Stomach (tissue), 19 donors: ENCODE measurements at places on chromosomes 11 and 22. TPM values are rescaled to one million over a fixed set of nuclear protein-coding genes. Genes with fewer than 3 reads are reported as not detected.

KCNQ1OT1 gene
- total RNA-seq = 2.3 TPM

ART1 gene
- not detected for total RNA-seq

DNA sequence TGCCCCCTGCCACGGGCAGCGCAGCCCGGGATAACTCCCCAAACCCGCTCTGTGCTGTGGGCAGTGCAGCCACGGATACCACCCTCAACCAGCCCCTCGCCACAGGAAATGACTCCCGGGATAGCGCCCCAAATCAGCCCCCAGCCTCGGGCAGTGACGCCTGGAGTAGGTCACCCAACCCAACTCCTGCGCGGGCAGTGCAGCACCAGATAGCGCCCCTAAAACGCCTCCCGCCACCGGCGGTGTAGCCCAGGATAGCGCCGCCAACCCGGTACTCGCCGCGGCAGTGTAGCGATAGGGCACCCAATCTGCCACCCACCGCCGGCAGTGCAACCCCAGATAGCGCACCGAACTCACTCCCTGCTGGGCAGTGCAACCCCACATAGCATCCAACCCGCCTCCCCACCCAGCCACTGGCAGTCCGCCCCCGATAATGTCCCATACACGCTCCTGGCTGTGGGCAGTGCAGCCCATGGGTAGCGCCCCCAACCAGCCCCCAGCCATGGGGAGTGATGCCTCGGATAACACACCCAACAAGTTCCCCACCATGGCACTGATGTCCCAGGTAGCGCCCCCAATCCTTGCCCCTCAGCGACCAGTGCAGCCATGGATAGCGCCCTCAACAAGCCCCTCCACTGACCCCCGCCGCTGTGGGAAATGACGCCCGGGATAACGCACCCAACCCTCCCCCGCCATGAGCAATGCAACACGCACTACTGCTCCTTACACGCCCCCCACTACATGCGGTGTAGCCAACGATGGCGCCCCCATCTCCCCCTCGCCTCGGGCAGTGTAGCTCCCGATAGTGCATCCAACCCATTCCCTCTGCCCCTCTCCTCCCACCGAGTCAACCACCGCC lies 1.5 kb downstream of the RFPL2 start:
- peak; percentile 16 for DNase-seq

GRCh38 chr22:23533328-23533762 lies 46.7 kb downstream of the IGLL1 start:
- DNase-seq = no peak

- DNase-seq = no peak
These were observed 8.5 kb upstream of the NAALADL1 start for GRCh38 chr11:65066805-65067291.

GRCh38 chr22:48838376-48838775 lies 989.3 kb downstream of the BRD1 start:
- no peak for DNase-seq

DNA sequence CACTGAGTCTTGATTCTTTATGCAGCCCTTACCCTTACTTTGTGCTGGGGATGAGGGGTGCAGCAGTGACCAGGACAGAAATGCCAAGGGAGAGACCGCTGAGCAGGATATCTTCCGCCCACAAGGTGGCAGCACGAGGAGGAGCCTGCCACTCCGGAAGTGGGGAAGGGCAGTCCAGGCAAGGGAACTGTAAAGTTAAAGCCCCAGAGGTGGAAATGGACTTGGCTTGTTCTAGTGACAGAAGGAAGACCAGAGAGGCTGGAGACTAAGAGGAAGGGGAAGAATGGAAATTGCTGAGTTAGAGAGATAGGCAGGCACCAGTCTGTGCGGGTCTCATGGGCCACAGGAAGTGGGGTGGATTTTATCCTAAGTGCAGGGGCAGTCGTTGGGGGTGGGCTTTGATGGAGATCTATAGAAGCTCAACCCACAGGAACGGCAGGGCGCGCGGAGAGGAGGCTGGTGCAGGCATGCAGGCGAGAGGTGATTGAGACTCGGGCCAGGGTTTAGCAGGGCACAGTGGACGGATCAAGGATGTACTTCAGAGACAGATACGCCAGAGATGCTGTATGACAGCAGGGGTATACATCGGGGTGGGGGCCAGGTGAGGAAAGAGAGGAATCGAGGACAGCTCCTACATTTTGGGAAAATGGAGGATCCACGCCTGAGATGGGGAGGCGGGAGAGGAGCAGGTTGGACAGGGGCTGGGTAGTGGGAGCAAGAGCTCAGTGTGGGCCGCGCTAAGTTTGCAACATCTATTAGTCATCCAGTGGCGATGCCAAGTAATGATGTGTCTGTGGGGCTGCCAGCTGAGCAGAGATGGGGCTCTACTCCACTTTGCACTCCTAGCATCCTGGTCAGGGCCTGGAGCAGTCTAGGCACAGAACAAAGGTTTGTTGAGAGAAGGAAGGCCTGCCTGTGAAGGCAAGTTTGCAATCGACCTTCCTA lies 3.3 kb upstream of the GRK2 start:
- DNase-seq = peak; percentile 93

OR5M8 gene
- not detected for total RNA-seq

DNA sequence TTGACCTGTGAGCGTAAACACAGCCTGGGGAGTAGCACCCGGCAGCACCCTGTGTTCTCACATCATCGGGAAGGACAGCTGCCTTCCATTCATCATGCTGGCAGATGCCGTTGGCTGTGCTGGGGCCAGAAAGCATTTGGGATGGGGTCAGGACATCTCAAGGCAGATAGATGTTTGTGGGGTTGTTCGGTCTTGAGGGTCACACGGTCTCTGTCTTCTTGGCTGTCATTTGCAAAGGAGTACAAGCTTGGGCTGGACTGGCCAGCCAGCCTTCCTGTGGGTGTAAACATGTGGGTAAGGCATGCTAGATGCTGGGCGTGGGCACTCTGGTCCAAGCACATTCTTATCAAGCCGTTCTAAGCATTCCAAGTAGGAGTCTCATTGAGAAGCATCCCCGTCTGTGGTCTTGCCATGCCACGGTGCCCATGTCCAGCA lies 81.4 kb downstream of the TBC1D22A start:
- DNase-seq = no peak

GRCh38 chr22:44246615-44247326 lies 66.0 kb downstream of the SHISAL1 start:
- peak; percentile 14 for DNase-seq

DNA sequence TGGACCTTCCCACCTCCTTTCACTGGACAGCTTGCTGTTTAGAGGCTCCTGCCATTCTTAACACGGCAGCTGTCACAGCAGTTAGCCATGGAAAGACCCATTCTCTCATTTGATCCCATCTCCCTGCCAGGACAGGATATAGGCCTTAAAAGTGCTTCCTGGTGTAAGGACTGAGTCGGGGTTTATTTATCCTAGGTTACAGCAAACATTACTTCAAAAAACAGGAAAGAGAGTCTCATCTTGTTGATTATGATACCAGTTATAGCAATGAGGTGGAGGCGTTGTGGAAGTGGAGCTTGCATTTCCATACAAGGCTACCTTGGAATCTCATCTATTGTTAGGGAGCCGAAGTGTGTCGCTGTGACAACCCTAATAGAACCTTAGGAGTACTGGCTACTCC lies 17.4 kb upstream of the ETS1 start:
- no peak for DNase-seq

GRCh38 chr11:117908109-117908895 lies 20.9 kb downstream of the TMPRSS13 start:
- no peak for DNase-seq
